ENCODE measurements at places on chromosomes 12 and 14.

DNA sequence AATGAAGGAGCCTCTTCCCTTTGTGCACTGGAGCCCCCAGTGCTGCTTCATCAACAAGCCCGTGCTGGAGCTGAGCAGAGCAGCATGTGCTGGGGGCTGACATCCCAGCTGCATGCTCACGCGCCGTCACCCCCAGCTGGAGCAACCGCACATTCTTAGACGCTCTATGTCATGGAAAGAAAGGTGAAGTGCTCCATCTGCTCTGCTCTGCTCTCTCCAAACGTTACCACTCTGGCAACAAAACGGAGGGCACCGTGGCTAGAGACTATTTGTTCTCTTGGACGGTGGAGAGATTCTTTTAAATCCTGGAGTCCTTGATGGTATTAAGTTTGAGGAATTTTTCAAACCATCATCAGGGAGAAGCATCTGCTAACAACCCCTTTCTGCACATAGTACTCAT, 208.4 kb downstream of the C12orf75 start:
- DNase-seq, result no peak

GRCh38 chr12:112456029-112456428, 37.3 kb downstream of the PTPN11 start:
- no peak for DNase-seq

GRCh38 chr12:31517994-31518393, 72.9 kb downstream of the DENND5B start:
- no peak for DNase-seq

- no peak for DNase-seq
Measured at GRCh38 chr12:53759261-53759660, 7.5 kb upstream of the CISTR start.

GRCh38 chr12:122668268-122668667, 34.9 kb downstream of the HCAR2 start:
- DNase-seq, result no peak

DNA sequence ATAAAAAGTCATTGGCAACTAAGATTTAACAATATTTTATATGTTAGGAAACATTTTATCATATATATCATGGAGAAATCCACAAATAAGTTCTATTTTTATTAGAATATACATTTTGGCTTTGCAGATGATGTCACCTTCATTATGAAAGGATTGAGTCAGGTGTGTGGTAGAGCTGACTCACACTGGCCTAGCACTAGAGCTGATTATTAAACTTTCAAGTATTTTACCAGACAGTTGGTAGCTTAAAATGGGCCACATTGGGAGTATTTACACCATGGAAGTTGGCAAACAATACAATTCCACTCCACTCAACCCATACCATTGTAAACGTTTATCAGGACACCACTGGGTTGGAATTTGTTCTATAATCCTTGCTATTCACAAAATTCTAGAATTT, 1036.6 kb downstream of the TRHDE start:
- no peak for DNase-seq

DNA sequence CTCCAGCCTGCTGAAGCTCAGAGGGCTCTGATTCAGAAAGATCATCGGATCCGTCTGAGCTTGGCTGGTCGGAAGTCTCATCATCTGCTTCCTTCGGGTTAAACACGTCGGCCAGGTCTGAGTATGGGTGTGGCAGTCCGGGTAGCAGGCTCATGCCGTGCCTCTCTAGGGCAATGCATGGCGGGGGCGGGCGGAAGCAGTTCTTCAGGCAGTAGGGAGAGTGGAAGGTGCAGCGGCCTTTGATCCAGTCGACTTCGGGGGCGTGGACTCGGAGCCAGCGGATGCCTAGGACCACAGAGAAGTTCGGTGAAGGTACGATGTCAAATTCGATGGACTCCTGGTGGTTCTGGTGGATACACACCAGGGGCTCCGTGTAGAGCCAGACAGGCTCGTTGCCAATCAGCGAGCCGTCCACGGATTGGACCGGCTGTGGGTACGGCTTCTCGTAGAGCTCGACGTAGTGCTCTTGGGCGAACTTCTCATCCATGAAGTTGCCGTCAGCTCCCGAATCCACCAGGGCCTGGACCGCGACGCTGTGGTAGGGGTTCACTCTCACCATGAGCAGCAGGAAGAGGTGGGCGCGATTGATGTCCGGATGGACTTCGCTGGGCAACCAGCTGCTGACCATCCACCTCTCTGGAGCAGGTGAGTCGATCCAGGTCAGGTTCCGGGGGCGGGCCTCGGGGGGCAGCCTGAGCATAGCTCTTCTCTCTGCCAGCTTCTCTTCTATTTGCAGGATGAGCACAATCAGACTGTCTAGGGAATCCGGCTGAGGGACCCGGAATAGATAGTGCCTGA, 20.3 kb downstream of the RTL1 start:
- DNase-seq, result no peak

DNA sequence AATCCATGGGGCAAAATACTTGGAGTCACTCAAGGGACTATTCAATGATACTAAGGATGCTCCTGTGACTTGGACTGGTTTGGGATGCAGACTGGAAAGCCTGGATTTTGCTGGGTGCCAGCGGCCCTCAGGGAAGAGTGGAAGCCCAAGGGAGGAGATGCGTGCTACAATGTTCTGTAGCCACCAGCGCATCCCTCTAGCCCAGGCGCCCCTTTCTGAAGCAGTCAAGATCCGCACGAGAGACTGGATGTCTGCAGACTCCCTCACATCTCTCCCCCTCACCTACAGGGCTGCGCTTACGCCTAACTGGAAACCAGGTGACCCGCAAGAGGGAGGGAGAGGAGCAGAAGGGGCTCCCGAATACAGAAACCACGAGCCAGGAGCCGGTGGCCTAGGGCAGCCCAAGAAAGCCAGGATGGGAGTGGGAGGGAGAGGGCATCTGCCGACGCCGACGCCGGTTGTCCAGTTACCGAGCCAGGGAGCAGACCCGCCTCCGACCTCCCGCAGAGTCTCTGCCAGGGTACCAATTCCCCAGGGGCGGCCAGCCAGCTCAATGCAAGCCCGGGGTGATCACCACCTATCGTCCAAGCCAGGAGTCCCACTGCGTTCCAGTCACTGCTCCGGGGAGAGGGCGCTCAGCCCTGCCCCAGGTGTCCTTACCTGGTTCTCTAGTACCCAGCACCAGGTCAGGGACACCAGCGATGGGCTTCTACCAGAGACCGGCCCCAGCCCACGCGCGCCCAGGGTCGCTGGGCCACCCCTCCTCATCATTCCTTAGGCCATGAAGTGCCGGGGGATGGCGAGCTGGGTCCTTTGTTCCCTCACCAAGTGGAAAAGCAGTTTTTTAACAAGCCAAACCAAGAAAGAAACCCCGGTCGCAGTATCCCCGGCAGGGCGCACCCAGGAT, 1.2 kb downstream of the NTN4 start:
- DNase-seq, result peak; percentile 9

- DNase-seq, result no peak
Measured at GRCh38 chr12:52199294-52199919, 7.6 kb upstream of the KRT80 start.

DNA sequence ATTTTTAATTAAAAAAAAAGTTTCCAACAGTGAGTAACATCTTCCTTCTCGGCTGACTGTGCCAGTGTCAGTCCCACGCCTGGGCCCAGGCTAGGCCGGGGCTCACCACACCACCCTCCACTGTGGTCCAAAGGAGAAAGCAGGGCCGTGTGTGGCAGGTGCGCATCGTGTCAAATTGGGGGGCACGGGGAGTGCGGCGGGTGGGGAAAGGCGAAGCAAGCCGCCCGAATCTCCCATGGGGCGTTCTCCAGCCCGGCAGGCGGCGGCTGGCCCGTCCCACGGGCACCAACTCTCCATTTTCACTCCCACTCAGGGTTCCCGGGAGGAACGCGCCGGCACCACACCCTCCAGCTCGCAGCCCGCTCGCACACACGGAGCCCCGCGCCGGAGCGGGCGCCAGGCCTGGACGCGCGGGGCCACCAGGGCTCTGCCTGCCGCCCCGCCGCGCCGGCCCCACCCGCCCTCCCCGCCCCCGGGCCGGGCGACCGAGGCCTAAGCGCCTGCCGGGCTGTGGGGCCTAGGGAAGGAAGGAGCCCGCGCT, 604 bp downstream of the EEA1 start:
- DNase-seq, result peak; percentile 78

GRCh38 chr12:66237505-66238175, 48.6 kb downstream of the IRAK3 start:
- no peak for DNase-seq

- no peak for DNase-seq
Measured at GRCh38 chr12:28507033-28507432, 316.8 kb downstream of the CCDC91 start.

DNA sequence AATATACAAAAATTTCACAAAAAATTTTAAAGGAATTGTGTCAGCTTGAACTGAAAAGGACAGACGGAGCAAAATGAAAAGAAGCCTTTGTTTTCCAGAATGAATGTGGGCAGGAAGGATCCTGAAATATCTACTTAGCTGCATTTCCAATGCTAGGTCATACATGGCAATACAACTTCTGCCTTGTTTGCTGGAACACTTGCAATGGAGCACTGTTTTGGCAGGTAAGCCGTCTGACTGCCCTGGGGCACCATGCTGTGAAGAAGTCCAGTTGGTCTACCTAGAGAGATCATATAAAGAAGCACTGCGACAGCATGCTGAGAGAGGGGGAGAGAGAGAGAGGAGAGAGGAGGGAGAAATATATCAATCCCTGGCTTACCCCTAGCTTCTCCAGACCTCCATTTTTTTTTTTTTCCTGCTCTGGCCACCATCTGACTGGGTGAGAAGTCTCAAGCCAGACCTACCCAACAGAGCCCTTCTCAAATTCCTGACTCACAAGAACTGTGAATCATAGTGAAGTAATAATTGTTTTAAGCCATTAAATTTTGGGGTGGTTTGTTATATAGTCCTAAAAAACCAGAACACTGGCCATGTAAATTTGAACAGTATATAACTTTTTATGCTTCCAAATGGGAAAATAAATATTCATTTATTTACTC, 97.1 kb upstream of the PRICKLE1 start:
- DNase-seq, result no peak

DNA sequence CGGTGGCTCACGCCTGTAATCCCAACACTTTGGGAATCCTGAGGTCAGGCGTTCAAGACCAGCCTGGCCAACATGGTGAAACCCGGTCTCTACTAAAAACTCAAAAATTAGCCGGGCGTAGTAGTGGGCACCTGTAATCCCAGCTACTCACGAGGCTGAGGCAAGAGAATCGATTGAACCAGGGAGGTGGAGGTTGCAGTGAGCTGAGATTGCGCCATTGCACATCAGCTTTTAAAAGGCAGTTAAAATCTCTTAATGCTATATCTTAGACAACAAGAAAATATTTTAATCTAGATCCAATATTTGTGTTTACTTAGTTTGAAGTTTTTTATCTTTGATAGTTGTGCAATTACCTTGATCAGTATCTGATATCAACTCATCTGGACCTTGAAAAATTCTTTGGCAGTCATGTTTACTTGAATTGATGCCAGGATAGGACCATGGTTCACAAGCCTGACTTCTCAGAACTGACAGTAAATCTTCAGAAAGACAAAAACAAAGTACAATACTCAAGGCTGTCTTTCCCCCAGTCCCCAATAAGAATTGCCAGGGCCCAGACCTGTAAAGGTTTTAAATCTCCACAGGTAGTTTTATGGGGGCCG, 135.0 kb upstream of the AEBP2 start:
- no peak for DNase-seq

DNA sequence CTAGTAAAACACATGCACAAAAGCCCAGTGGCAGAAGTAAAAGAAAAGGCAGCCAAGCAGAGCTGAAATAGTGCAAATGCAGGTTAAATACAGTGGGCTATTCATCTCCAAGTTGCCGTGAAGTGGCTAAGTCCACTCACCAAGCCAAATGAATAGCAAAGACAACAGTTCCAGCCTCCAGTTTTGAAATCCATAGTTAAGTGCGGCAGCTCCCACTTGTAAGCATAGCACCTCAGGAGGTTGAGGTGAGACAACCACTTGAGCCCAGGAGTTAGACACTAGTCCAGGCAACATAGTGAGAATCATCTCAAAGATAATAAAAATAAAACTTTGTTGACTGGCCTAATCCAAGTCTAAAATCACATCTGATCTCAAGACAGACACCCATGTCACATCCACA, 9.8 kb upstream of the PHLDA1 start:
- DNase-seq, result no peak

DNA sequence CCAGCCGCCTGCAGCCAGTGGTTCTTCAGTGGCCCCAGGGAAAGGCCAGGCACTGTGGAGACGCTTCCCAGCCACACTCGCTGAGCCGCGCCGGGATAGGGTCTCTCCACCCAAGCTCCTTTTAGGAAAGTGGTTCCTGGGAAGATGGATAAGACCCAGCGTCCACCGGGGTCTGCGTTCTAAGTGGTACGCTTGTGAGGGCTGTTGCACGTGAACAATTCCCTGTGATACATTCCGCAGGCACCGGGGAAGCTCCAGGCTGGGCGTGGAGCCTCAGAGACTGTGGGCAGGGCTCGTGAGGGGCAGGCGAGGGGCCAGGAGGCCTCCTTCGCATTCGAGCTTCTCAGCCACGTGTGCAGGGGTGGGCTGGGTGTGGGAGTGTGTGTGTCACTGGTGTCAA, 48.4 kb downstream of the GALNT9 start:
- no peak for DNase-seq

DNA sequence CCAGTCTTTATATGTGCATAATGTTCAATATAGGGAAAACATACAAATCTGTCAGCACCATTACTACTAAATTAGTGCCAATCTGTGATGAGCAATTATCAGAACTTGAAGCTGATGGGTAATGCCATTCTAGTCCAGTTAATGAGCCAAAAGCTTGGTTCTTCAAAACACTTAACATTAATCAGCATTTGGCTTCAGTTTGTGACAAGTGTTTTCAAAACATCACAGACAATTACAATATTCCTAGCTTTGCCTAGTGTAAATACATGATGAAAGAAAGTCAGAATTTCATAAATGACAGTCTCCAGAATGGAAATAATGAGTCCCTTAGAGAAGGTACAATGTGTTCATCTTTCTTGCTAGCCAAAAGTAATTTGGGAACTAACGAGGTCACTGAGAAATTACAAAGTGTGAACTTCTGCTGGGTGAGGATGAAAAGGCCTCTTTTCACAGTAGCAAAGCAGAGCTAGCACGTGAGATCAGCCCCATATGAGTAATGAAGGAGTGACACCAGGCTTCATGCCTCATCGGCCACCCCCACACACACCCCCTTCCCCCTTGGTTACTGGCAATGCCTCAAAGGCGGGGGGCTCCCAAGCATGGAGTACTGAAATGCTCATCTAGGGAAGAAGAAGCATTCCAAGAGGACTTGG, 180.6 kb upstream of the EEA1 start:
- DNase-seq, result peak; percentile 68

GRCh38 chr12:110563702-110564470, 19.2 kb downstream of the PPTC7 start:
- DNase-seq, result no peak

DNA sequence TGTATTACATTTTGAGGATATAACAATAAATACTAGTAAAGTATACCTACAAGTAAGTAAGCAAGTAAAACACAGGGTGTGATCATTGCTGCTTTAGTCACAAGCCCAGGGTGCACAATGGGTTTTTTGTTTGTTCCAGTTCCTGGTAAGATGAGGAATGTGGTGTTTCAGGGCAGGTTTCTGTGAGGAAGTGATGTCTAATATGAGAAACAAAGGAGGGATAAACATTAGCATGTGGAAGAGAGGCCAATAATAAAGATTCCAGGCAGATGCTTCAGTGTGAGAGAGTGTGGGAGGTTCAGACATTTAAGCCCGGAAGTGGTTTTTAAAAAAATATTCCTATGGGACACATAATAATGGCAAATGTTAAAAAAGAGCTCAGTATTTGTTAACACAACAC, 808.1 kb upstream of the USP15 start:
- no peak for DNase-seq

GRCh38 chr14:105933238-105933637, 406.9 kb downstream of the TMEM121 start:
- peak; percentile 5 for DNase-seq
